ENCODE measurements at places on chromosomes 4 and X.
A peak's percentile ranks its signal among the peaks of the same experiment; 100 is the strongest.

DNA sequence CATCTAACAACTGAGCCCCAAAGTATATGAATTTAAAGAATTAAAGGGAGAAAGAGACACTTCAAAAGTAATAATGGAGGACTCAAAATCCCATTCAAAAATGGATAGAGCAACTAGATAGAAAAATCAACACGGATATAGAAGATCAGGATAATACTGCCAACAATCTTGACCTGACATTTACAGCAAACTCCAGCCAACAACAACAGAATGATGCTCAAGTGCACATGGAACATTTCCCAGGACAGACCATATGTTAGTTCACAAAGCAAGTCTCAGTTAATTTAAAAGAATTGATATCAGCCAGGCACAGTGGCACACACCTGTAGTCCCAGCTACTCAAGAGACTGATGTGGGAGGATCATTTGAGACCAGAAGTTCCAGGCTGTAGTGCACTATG lies 72.0 kb upstream of the SMARCAD1 start:
- DNase-seq: no peak

- DNase-seq: peak; percentile 44
Observed at GRCh38 chr4:54322818-54323417, 93.8 kb downstream of the PDGFRA start.

DNA sequence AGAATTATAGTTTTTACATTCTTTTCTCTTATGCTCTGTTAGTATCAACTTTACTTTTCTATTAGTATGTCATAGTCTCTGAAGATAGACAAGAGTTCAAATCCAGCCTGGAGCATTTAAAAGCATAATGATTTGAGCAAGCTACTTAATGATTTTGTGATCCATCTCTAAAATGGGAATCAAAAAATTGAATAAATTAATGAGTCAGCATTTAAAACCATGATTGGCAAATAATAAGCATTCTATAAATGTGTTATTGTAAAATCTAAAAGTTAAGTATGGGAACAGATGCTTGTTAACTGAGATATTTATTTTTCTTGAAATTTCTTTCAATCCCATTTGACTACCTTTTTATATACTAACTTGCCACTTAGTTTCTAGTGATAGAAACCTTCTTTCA lies 391.6 kb downstream of the PCDH7 start:
- DNase-seq: no peak

DNA sequence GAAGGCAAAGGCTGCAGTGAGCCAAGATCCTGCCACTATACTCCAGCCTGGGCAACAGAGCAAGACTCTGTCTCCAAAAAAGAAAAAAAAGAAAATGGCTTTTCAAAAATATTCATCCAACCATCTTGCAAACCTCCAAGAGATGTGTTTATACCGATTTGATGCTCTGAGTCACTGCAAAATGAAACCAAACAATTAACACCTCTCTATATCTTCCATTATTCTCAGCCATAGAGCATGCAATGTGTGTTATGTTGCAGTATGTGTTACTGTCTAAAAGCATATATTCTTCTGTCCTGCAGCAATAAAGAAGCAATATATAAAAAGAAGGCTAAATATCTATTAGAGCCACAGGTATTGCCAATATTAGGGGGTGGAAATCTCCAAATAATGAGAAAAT lies 51.4 kb downstream of the ARAP2 start:
- DNase-seq: no peak

- DNase-seq: no peak
Observed at GRCh38 chrX:8714164-8714563, 17.8 kb downstream of the ANOS1 start.

DNA sequence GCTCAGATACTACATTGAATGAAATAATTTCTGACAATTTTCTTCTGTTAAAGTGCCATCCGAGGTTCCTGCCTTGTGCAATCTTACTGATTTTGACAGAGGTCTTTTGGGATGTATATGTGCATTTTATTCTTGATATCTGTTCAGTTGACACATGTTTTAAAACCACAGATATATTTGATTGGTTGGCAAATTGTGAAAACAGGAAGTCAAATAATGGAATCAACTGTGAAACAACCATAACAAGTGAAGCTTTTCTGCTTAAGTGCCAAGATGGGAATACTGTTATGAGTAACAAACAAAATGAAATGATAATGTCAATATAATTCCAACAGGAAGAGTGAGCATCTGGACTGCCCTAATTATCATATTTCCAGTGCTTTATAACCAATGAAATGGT lies 84.9 kb upstream of the TET2 start:
- DNase-seq: no peak

GRCh38 chrX:130081421-130082045 lies 28.8 kb downstream of the ELF4 start:
- DNase-seq: no peak

DNA sequence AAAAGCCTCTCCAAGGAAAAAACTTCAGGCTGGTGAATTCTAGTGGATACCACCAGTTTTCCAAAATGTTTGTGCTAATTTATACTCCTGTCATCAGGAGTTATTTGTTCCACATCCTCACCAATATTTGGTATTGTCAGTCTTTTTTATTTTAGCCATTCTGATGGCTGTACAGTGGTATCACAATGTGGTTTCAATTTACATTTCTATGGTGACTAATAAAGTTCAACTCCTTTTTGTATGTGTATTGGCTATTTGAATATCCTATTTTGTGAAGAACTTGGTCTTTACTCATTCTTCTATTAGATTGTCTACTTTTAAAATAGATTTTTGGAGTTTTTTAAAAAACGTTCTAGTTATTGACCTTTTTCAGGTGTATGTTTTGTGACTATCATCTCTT lies 33.0 kb upstream of the FRAS1 start:
- no peak for DNase-seq

DNA sequence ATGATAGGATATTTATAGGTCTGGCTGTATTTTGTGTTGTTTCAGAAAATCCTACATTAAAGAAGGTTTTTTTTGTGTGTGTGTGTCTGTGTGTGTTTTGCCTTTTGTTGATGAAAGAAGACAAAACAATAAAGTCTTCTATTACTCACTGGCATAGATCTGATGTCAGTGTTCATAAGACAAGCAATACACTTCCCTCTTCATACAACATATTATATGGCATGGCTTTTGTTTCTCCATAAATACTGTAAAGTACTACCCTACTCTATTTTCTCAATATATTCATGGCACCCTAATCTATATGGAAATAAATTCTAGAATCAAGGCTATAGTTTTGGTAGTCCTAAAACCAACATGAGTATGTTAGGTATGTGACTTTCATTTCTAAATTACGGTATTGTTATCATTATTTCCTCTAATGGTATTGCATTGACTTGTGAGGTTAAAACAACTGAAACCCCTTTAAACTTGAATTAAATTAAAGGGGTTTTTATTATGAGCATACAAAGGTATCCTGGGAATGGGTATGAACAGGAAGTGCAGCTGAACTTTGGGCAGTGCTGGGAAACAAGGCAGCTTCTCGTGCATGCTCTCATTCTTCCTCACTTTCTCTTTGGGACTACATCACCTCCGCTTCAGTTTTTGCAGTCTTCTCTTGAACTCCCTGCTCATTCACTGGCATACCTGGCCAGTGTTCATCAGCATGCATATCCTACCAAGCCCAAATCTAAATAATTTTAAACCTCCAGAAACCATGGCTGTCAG lies 70.5 kb upstream of the PRSS48 start:
- no peak for DNase-seq

GRCh38 chrX:16462912-16463311 lies 187.0 kb upstream of the S100G start:
- DNase-seq: no peak

DNA sequence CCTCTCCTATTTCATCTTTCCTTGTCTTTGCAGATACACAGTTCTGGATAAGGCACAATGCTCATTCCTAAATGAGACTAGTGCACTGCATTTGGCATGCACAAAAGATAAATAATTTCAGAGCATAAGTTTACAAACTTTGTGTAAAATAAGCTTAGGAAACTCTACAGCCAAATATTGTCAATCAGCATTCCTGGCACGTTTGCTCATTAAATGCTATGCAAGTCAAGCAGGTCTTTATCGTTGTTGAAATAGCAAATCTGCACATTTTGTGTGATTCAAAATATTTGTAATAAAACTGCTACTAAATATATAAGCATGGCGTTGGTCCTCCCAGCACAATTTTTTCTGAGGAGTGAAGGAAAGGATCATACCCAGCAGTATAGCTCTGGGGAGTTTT lies 322.1 kb upstream of the NOCT start:
- DNase-seq: no peak

- no peak for DNase-seq
Observed at GRCh38 chr4:105389167-105389566, 84.7 kb downstream of the PPA2 start.

DNA sequence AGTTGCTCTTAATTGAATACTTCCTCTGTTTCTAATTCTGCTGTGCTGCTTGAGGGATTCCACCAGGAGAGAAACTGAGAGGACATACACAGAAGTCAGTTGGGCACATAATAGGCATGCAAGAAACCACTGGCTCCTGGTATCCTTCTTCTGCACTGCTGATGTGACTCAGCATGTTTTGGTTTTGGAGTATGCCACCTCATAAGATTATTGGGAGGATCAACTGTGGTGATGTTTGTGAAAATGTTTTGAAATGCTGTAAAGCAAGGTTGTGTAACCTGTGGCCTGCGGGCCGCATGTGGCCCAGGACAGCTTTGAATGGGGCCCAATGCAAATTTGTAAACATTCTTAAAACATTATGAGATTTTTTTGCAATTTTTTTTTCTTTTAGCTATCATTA lies 119.6 kb downstream of the GATB start:
- no peak for DNase-seq

DNA sequence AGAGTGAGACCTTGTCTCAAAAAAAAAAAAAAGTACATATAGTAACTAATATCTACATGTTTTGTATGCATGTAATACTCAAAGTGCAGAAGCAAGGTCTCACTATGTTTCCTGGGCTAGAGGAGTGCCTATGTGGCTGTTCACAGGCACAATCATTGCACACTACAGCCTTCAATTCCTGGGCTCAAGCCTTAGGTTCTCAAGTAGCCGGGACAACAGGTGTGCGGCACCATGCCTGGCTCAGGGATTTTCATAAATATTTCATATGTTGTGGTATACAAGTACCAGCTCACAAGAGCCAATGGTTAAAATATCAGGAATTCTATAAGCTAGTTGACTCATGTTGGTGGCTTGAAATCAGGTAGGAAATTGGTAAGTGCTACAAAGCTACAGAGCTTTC lies 94.8 kb downstream of the LARP7 start:
- no peak for DNase-seq

DNA sequence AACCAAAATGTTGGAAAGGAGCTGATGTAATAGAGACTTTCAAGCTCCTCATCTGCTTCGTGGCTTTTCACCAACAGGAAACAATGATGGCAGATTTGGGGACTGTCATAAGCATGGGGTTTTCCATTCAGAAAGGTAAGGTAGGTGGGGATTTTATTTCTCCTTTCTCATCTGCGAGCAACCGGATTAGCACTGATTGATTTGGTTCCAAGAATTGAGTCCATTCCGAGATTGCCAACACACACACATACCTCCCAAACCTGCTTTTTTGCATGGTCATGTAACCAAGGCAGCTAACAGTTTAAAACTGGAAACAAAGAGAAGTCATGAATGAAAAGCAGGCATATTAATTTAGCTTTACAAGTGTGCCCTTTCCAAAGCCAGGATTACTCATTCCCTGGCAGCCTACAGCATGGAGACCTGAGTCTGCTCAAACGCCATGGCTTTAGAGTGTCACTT lies 63.0 kb upstream of the LNX1 start:
- no peak for DNase-seq

GRCh38 chr4:99821918-99822503 lies 5.4 kb downstream of the DAPP1 start:
- DNase-seq: no peak

DNA sequence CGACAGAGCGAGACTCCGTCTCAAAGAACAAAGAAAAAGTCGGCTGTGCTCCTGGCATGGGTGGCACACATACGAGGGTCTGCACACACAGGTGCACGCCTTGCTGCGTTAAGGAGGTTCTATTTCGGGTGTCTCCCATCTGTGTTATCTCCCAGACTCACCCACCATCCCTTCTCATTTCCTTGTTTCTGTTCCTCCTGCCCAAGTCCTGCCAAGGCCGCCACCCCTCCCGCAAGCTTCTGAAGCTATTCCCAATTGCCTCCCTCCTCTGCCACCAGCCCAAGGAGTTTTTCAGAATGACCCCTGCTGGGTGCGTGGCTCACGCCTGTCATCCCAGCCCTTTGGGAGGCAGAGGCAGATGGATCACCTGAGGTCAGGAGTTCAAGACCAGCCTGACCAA lies 6.0 kb upstream of the IL3RA start:
- DNase-seq: no peak

DNA sequence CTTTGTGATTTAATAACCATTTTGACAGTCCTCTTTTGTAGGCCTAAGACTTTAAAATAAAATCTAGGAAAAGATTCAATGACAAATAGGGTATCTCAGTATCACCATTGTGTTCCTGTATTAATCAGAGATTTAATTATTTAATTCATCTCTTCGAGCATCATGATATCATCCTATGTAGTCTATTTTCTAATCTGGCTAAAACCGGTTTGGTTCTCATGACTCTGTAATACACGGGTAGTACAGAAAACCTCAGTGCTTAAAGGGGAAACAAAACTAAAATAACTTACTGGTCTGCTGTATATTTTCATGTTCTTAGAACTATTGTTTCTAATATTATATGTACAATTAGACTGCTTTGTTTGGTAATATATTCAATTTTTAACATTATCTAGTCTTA lies 23.7 kb upstream of the FBXW7 start:
- no peak for DNase-seq

DNA sequence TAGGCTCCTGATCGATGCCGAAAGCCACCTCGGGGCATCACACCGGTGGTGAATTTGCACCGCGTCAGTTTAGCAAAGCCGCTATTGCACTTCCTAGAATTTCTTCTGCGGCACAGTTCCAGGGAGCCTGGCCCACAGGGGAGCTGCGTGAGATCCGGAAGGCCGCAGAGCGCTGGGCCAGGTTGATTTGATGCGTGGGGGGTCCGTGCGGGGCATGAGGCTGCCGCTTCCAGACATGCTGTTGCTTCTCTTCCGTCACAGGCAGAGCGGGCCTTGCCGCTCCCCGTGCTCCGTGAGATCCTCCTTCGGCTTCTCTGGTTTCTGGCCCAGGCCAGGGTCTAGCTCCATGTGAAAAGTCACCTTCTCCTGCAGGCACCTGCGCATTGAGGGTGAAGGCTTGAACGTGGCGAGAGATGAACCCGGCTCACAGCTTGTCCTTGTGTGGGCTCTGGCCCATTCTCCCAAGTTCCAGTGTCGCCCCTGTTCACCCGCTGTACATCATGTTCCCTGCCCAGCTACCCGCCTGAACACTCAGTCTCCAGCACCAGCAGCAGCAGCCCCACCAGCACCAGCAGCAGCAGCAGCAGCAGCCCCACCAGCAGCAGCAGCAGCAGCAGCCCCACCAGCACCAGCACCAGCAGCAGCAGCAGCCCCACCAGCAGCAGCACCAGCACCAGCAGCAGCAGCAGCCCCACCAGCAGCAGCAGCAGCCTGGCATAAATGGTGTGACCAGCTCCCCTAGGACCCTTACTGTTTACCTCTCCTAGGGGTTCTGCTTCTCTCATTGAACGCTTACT lies 131.2 kb downstream of the TRIML1 start:
- DNase-seq: no peak

- no peak for DNase-seq
Observed at GRCh38 chr4:34643476-34643875, 1600.8 kb downstream of the ARAP2 start.
